Esophagus mucosa (tissue), 1 donor: ENCODE measurements at places on chromosomes 16 and 17. TPM values are rescaled to one million over a fixed set of nuclear protein-coding genes. Genes with fewer than 3 reads are reported as not detected.

The CMTM2 gene
- not detected for total RNA-seq

The XAF1 gene
- total RNA-seq, result 13.0 TPM

The CCL4 gene
- total RNA-seq, result not detected

The PRR29 gene
- not detected for total RNA-seq

GRCh38 chr16:27950206-27950887, 113.2 kb downstream of the GSG1L start:
- no peak for ATAC-seq

DNA sequence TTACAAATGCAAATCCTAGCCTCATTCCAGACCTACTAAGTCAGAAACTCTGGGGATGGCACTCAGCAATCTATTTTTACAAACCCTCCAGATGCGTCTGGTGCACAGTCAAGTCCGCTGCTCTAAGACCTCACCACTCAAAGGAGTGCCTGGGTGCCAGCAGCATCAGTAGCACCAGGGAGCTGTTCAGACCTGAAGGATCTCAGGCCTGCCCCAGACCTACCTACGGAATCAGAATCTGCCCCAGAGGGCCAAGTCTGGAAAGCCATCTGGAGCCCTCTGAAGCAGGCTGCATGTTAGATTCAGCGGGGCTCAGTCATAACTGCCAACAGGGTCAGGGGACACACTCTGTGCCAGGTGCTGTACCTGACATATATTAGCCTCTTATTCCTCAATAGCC, 17.6 kb downstream of the MEOX1 start:
- no peak for ATAC-seq

DNA sequence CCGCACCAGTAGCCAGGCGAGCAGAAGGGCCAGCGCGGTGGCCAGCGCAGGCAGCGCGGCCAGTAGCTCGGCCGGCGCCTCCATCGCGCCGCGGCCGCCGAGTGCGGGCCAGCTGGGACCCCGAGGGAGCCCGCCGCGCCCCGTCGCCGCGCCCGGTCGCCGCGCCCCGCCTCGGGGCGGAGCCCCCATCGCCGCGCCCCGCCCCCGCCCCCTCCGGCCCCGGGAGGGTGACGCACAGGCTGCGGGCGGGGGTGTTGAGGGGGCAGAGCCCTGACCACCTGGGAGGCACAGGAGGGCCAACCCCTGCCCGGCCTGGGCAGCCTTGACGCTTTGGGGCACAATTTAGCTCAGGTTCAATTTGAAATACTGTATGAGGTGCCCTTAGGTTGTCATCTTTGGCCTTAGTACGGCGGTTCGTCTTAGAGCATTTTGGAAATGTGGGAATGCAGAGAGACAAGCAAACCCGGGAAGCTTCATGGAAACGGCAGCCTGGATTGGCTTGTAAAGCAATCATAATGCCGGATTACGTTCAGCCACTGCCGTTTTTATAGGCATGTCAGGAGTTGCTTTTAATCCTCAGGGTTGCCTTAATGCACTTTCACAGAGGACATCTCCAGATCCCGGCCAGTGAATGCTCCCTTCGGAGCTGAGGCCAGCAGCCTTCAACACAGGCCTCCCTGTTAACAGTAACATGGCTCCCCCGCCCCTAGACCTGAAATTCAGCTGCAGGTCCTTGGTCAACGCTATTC, at the start of gene MXRA7:
TSS of gene MXRA7 (minus strand) at position 103 of the 749 bp plus-strand sequence. CDS start at position 84, 19 bp downstream.
- ATAC-seq, result peak; percentile 61
